ENCODE measurements at places on chromosomes 5 and 9. TPM values are rescaled to one million over a fixed set of nuclear protein-coding genes. Genes with fewer than 3 reads are reported as not detected.
A peak's percentile ranks its signal among the peaks of the same experiment; 100 is the strongest.

The LEAP2 gene
- not detected for total RNA-seq

The SLC34A3 gene
- total RNA-seq, result 0.10 TPM

The PRR16 gene
- total RNA-seq, result 16.5 TPM

The RNF224 gene
- not detected for total RNA-seq

The POLK gene
- total RNA-seq, result 24.2 TPM

The PCDHB14 gene
- 0.44 TPM for total RNA-seq

The ARHGEF28 gene
- 12.0 TPM for total RNA-seq

DNA sequence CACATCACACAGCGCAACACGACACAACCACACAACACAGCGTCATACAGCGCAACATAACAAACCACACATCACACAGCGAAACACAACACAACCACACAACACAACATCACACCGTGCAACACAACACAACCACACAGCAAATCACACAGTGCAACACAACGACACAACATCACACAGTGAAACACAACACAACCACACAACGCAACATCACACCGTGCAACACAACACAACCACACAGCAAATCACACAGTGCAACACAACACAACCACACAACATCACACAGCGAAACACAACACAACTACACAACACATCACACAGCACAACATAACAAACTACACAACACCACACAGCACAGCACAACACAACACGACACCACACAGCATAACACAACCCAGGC is 40.4 kb upstream of the PTCH1 start:
- DNase-seq, result no peak

GRCh38 chr5:120415985-120416384 is 48.1 kb upstream of the PRR16 start:
- peak; percentile 45 for DNase-seq

- DNase-seq, result peak; percentile 49
Measured at GRCh38 chr9:38432922-38433510, 8.8 kb upstream of the IGFBPL1 start.

DNA sequence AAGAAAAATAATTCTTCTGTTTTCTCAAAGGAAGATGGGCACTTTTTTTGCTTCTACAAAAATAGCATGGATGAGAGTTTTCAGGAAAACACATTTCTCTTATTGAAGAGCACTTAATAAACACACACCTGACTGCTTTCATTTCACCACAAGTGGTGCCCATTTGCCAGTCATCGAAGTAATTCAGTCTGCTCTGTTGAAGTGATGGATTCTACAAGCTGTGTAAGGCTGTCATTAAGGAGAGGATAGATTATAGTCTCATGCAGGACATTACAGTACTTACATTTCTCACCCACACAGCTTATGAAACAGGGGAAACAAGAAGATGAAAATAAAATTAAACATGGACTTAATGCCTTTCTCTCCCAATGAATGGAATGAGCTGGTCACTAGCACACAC is 165.2 kb downstream of the NR2F1-AS1 start:
- DNase-seq, result no peak

DNA sequence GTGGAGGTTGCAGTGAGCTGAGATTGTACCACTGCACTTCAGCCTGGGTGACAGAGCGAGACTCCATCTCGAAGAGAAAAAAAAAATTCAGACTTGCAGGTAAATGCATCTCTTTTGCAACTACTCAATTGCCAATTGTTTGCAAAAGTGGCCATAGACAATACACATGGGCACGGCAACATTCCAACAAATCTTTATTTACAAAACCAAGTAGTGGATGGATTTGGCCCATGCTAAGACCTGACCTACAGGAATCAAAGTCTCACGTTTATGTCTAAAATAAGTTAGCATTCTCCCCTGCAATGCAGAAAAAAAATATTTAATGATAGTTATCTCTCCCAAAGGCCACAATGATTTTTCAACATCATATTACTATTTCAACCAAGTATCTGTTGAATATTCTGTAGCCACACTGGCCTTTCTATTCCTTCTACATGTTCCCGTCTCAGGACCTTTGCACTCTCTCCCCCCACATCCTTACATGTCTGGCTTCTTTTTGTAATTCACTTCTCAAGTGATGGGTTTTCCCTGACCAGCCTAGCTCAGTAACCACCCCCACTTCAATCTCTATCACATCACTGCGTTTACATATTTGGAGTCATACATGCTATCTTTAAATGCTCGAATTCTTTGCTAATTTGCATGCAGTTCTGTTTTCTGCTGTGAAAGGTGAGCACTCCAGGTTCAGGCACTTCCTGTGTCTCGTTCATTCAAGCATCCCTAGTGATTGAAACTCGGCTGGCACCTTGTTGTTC is 54.2 kb downstream of the FNBP1 start:
- no peak for DNase-seq

GRCh38 chr9:122036988-122037387 is 56.1 kb downstream of the TTLL11 start:
- peak; percentile 69 for DNase-seq
